Activated naive CD8-positive, alpha-beta T cell treated with anti-CD3 and anti-CD28 coated beads, Interleukin-2, amount 10 ng/mL, durations not matched to agents 7 days and 5 days (primary cell): ENCODE measurements at places on chromosomes 11 and 22. TPM values are rescaled to one million over a fixed set of nuclear protein-coding genes. Genes with fewer than 3 reads are reported as not detected.

RFPL3 gene
- not detected for total RNA-seq

TTC12 gene
- total RNA-seq, result 37.4 TPM

DNA sequence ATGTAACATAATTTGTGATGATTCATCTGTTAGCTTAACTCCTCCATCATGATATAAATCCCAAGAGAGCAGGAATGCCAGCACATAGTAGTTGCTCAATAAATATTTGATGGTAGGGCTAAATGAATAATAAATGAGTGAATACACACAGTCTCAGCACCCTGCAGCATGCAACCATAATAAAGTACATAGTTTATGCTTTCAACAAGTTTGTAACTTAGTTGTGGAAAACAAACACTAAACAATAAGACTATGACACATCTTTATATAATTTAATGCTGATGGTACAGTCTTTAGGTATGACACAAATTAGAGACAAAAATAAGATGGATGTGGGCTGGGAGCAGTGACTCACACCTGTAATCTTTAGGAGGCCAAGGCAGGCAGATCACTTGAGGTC, 3.8 kb downstream of the ALKBH8 start:
- no peak for DNase-seq

- no peak for DNase-seq
These were observed 160.1 kb upstream of the ZC3H12C start for GRCh38 chr11:109933126-109933525.

LRRC4C gene
- total RNA-seq, result not detected

DNA sequence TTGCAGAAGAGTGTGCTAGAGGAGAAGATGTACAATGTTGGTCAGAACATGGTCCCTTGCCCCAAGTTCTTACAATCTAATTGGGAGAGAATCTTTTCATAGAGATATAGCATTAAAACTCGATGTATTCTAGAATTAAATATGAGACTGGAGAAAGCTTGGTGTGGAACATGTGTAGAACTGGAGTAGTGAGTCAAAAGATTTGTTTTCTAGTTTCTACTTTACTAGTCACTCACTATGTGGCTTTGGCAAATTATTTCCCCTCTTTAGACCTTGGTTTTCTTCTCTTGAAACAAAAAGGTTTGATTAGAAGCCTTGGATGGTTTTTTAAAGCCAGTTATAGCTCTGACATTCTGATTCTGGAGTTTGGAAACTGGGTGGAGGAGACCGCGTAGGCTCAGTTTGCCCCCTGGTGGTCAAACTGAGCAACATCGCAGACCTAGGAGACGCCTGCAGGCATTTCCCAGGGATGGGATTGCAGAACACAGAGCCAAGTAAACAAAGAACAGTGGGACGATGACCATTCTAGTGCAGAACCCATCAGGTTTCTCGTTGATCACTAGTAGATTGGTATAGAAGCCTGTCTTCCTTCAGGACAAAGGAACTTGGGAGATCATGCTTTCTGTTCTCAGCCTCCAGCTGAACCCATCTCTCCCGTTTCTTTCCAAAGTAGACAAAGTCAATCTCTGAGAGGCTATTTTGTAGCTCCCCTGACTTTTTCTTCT, 8.5 kb upstream of the CHRDL2 start:
- DNase-seq, result no peak

GRCh38 chr22:32729412-32729811, 72.1 kb upstream of the TIMP3 start:
- no peak for DNase-seq

- DNase-seq, result no peak
These were observed 807 bp upstream of the WT1 start for GRCh38 chr11:32435942-32436750.
